Diencephalon (tissue), 1 donor: ENCODE measurements at places on chromosomes 12 and 14. TPM values are rescaled to one million over a fixed set of nuclear protein-coding genes. Genes with fewer than 3 reads are reported as not detected.

Gene SMIM41
- total RNA-seq = not detected

Gene GIT2
- 37.1 TPM for total RNA-seq

Gene DPPA3
- not detected for total RNA-seq

Gene PTGER2
- 0.46 TPM for total RNA-seq

Gene C12orf50
- total RNA-seq = 0.23 TPM

Gene SERPINA10
- total RNA-seq = not detected

Gene CCDC177
- 5.3 TPM for total RNA-seq

Gene PGAM5
- total RNA-seq = 33.2 TPM

Gene BHLHE41
- 5.5 TPM for total RNA-seq

Gene ASCL1
- 14.5 TPM for total RNA-seq

Gene CEP128
- 22.8 TPM for total RNA-seq

Gene GLS2
- total RNA-seq = 8.5 TPM

Gene CD4
- 4.8 TPM for total RNA-seq

Gene SERPINA6
- not detected for total RNA-seq

Gene FAM161B
- 20.3 TPM for total RNA-seq

Gene HOXC6
- total RNA-seq = not detected

Gene CCDC38
- total RNA-seq = not detected

Gene KLRC1
- not detected for total RNA-seq

Gene HOXC4
- total RNA-seq = not detected

Gene VDR
- 0.23 TPM for total RNA-seq

Gene CLEC9A
- total RNA-seq = not detected

Gene GPR135
- 6.2 TPM for total RNA-seq

Gene SLC35F4
- total RNA-seq = 7.6 TPM

Gene FGD6
- 17.8 TPM for total RNA-seq

Gene KRT71
- total RNA-seq = not detected

Gene TAS2R7
- total RNA-seq = 0.69 TPM

Gene KLRK1
- 0.92 TPM for total RNA-seq

Gene HNF1A
- total RNA-seq = not detected

Gene ATF7IP
- 90.2 TPM for total RNA-seq

Gene CCDC175
- 2.1 TPM for total RNA-seq

Gene ITGA5
- total RNA-seq = 6.7 TPM

Gene KRT77
- not detected for total RNA-seq

Gene SBNO1
- total RNA-seq = 37.1 TPM

Gene ATG2B
- total RNA-seq = 37.6 TPM

Gene ERP27
- 0.46 TPM for total RNA-seq

Gene PRICKLE1
- 27.0 TPM for total RNA-seq

Gene FOXA1
- 3.7 TPM for total RNA-seq

Gene TMPRSS12
- not detected for total RNA-seq
